ENCODE measurements at places on chromosomes 6 and 20.

DNA sequence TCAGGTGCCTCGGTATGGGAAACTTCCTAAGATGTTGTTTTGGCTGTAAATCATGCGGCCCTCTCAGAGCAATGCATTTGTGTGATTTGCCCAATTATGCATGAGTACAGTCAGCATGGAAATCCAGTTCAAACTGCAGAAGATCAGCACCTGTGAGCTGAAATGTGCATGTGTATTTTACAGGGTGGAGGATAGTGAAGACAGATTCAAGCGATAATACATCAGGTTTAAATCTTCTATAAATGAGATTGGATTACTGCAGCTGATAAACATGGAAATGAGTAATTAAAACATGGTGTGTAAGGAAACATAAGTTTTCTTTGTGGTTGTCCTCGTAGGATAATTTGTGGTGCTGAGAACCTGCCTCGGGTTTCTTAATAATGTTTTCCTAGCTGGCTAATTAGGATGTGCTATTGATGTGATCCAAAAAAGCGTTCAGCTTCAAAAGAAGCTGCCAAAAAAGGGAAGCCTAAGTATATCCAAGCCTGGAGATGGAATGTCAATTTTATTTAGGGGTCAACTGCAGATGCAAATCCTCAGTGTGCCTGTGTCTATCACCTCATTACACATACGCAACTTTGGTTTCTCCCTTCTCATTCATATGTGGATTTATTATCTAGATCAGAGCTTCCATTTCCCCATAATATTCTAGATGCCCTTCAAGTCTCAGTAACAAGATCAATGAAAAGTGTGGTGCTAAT is 117.1 kb upstream of the CCDC28A start:
- DNase-seq: no peak

DNA sequence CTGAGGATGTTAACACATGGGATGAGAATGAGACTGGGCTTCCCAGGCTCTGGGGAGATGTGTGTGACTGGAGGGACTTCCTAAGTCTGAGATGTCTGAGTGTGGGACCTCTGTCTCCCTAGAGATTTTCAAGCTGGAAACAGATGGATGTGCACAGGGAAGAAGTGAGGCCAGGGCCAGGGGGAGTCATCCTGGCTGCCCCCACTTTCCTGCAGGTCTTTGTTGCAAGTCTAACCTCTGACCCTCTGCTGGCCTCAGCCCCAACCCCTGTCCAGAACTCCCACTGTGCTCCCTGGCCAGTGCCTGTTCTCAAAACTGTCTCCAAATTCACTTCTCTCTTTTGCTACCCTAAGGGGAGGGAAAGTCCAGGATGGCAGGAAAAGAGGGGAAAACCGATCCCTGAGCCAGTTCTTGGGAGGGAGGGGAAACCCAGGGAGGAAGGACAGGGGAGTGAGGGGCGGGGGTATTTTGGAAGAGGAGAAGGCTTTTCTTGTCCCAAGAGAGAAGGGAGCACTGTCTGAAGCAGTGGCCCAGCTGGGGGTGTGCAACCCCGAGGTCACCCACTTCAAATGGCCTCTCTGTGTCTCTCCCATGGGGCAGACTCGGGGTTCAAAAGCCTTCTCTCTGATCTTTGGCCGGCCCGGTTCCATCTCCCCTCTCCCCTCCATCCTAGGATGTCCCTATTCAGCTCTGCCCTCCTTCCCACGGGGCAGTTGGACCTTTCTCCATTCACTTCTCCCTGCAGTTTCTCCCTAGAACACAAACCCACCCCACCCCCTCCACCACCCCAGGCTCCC is 3.1 kb downstream of the PPP1R18 start:
- peak; percentile 23 for DNase-seq

DNA sequence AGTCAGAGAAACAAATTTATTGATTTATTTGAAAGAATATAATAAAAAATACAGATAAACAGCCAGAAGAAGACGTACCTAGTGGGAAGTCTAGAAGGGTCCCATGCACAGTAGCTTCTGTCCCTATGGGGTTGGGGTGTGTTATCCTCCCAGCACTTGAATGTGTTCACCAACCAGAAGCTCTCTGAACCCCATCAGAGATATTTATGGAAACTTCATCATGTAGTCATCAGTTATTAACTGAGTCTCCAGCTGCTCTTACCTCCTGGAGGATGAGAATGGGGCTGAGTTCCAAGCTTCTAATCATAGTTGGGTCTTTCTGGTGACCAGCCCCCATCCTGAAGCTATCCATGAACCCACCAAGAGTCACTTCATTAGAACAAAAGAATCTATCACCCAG is 15.4 kb upstream of the USP45 start:
- DNase-seq: no peak

DNA sequence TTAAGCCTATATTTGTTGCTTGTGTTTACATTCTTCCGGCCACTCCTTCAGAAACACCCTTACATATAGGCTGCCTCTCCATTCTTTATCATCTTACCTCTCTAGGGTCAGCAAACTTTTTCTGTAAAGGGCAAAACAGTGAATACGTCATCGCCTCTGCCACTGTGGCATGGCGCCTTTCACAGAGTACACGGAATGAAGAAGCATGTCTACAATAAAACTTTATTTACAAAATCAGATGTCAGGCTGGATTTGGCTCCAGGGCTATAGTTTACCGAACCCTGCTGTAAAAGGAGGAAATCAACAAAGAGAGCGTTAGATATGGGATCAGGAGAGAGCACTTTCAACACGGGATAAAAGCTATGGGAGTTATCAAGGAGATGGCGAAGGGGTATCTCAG is 9.3 kb upstream of the NCR2 start:
- no peak for DNase-seq

DNA sequence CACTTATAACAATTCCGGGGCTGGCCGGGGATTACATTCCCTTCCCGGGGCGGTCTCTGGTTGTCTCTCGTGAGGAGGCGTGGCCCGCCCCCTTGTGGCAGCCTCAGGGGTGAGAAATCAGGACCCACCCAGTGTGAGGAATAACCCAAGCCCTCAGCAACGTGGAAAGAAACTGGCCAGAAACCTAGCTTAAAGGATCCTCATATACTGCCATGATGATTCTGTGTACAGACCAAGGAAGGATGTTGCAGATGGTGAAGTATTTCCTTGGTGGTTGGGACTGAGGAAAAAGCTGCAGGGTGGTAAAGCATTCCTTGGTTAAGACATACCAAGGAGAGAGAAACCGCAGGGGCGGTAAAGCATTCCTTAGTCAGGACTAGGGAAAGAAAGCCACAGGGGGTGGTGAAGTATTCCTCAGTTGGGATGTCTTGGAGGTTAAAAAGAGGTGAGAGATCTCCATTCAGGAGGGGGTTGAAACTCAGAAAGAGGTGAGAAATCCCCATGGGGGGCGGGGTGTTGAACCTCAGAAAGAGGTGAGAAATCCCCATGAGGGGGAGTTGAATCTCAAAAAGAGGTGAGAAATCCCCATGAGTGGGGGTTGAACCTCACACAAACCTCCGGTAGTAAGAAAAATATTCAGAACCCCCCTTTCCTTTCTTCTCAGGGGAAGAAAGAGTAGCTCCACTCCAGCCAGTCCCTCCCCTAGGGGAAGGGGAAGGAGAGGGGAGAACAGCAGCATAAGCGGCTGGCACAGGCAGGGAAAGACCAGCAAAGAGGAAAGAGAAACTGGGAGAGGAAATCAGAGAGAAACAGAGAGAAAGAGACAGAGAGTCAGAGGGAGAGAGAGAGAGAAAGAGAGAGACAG is 238.1 kb downstream of the RNGTT start:
- peak; percentile 5 for DNase-seq

DNA sequence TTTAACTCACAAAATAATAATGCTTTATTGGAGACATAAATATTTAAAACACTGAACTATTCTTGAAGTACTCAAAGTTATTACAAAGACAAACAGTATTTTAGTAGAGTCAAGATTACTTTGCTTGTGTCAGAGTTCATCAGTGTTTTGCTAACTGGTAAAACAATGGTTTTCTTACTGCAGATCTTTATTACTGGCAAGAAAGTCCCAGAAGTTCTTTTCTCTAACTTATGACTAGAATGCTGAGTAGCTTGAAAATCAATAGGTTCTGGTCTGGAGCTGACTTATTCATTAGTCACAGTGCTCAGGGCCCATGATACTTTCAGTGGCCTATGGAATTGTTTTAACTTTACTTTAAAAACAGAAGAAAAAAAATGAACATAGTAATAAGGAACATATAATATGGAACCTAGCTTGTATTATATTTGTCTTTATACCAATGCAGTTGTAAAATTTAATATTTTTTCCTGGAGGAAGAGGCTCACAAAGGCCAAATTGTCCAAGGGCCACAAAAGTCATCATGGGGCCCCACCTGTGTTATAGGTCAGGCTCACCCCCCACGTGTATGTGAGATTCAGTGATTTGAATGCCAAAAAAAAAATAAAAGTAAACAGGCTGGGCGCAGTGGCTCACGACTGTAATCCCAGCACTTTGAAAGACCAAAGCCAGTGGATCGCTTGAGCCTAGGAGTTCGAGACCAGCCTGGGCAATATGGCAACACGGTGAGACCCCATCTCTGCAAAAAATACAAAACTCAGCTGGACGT is 53.3 kb downstream of the PLEKHG1 start:
- no peak for DNase-seq

GRCh38 chr6:164404812-164405488 is 904.5 kb downstream of the C6orf118 start:
- DNase-seq: no peak

DNA sequence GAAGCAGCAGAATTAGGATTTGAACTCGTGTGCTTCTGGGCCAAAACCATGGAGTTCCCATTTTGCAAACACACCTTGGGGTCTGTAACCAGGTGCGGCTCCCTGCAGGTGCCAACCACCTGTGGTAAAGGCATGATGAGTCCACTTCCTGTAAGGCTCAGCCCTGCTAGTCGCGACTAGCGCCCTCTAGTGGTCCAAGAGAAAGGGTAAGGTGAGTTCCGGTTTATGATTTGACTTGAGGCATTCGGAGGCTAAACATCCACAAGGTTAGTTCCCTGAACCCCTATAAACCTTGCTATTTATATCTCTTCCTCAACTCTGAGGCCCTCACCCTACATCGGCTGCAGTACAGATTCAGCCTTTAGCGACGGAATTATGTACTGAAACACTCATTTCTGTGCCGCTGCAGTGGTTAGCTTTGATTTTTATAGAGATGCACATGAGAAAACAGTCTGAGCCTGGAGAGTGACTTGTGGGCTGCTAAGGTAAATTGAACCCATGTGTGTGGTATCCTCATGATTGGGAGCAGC is 173.4 kb downstream of the PLCB1 start:
- DNase-seq: peak; percentile 77

DNA sequence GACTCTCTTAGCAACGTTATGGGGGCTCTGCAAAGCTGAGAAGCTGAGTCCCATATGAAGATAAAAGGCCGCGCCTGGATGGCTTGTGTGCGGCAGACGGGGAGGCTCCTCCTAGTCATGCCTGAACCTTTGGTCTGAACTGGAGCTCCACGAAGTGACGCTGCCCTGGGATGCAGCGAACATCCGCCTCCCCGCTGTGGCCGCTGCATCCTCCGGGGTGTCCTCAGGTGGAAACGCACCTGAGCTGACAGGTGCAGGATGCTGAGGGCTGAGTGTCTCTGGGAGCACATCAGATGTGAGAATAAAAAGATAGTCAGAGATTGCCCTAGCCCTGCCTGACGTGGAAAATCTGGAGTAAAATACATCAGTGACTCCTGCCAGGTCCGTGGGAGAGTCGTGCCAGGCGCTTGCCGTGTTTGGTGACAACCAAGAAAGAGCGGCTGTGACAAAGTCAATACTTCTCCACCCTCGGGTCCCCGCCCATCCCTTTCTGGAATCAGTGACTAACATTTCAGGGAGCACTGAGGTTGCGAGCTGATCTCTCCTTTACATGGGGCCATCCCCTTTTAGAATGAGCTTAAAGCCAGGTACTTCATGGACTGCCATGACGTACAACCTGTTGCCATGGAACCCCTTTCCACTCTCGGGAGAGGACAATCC is 162.8 kb upstream of the AFDN start:
- no peak for DNase-seq

- DNase-seq: peak; percentile 30
These were observed 592 bp downstream of the CUTA start for GRCh38 chr6:33417128-33417902.
